ENCODE measurements at places on chromosomes 4 and X.

DNA sequence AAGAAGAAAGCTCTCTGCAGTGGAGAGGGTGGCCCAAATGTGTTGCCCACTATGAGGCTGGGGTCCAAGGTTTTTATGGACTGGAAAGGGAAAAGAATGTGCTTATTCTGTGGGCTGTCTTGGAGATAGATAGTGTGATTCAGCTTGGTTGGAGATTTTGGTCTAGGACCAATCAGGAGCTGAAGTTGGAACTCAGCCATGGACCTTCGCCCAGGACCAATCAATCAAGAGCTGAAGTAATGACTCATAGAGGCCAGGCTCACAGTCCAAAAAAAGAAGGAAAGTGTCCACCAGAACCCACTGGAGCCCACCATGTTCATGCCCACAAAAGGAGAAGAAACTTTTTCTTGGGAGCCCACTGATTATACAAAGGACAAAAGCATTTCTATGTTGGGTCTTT, 369.5 kb downstream of the UBE2NL start:
- DNase-seq = no peak

DNA sequence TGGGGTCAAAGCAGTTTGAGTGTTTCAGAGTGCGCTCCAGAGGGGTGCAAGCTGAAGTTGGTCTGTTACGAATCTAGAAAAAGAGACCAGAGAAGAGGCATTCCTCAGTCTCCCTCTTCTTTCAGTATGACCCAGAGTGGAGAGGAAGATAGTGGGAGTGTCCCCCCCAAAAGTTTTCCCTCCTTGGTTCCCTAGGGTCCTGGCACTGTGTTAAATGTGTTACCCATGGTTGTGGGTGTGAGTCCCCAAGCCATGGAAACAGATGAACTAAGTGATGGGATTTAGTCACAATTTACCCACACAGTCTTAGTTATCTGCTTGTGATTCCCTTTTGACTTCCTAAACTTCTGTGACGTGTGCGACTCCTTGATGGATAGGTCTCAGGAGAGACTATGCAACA, 27.0 kb upstream of the NAF1 start:
- no peak for DNase-seq

DNA sequence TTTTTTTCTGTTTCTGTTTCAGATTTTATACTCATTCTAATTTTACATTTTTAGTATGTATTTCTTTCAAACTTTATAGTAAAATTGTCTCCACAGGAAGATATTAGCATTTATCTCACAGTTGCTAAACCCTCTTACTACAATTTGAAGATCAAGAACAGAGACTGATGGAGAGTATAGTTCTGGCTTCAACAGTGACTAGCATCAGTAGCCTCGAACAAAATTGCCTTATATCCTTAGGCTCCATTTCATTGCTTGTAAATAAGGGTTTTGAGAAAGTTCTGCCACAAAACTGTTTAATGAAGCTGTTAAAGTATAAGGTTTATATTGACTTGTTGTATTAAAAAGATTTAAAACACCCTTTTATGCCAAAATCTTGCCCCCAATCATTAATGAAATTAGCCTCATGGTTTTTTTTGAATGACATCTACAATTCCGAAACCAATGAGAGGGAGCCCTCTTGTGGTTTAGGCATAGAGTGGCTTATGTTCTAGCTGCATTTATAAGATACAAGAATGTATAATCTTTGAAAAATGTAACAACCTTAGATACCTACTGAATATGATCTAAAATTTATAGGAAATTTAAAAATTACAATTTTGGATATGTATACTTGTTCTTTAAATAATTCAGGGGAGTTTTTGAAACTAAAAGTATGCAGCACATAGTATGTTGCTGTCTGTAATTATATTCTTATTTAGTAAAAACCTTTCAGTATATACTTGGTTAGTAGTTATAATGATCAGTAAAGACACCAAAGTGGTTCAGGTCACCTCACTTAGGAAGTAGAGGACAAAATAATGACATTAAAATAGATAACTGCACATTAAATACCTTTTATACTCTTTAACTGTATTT, 109.8 kb upstream of the HPGD start:
- no peak for DNase-seq

DNA sequence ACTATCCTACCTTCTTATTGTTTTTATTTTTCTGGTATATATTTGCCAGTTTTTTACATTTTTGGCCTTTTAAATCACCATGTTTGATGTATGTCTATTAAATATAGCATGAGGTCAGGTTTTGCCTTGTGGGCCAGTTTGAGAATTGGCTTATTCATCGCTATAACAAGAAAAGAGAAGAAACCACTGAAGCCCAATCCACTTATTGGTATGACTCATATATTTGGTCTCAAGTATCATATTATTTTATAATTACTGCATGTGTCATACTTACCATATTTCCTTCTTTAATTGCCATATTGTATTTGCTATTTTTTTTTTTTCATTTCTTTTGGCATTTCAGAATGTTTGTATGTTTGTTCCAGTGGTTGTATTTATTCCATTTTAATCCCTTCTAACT, 99.3 kb downstream of the IRF2 start:
- no peak for DNase-seq

DNA sequence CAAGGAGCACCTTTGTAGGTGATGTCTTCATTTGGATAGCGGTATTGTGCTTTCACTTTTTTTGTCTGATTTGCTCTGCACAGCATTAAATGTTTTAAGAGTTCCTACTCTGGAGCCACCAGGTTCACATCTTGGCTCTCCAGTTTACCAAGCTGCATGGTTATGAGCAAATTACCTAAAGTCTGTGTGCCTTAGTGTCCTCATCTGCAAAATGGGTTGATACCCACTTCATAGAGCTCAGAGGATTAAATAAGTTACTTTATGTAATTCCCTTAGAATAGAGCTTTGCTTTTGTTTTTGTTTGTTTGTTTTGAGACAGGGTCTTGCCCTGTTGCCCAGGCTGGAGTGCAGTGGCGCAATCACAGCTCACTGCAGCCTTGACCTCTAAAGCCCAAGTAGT, 58.2 kb downstream of the UBE2K start:
- no peak for DNase-seq

GRCh38 chr4:82839624-82840023, 41.0 kb upstream of the SCD5 start:
- DNase-seq = no peak

- no peak for DNase-seq
Measured at GRCh38 chrX:41881166-41881565, 42.2 kb downstream of the CASK start.

- DNase-seq = no peak
Measured at GRCh38 chr4:90237751-90238530, 110.7 kb downstream of the CCSER1 start.

DNA sequence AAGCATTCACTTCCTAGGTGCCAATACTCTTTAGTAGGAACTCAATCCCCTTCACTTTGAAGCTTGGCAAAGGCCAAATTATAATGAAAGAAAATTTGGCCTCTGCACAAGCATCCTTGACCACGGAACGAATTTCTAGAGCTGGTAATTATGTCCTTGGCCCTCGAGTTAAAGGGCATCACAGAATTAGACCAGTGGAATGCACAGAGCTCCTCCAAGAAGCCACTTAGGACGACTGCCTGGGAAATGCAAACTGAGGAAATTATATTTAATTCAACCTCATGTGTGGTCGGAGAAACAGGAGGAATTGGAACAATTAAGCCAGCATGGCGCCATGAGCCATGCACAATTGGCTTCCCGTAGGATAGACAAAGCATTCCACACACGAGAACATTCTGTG, 59.3 kb downstream of the NLGN4X start:
- no peak for DNase-seq

- no peak for DNase-seq
Measured at GRCh38 chr4:122643257-122643656, 22.4 kb upstream of the IL21 start.

DNA sequence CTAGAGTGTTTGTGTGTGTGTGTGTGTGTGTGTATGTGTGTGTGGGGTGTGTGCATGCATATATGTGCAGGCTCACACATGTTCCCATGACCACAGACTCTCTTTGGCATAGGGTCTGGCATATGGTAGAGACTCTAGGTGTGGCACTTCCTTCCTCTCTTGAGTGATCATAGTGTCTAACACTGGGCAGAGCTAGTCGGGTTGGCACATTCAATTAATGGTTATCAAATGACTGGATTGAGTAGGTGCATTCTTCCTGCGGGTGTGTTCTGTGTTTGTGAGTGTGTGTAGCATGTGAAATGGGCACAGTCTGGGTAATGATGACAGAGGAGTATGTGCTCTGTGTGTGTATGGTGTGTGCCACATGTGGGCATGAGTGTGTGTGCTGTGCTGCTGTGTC, 106.5 kb downstream of the EFNB1 start:
- no peak for DNase-seq

GRCh38 chr4:163621821-163622220, 127.3 kb downstream of the TMA16 start:
- DNase-seq = no peak

DNA sequence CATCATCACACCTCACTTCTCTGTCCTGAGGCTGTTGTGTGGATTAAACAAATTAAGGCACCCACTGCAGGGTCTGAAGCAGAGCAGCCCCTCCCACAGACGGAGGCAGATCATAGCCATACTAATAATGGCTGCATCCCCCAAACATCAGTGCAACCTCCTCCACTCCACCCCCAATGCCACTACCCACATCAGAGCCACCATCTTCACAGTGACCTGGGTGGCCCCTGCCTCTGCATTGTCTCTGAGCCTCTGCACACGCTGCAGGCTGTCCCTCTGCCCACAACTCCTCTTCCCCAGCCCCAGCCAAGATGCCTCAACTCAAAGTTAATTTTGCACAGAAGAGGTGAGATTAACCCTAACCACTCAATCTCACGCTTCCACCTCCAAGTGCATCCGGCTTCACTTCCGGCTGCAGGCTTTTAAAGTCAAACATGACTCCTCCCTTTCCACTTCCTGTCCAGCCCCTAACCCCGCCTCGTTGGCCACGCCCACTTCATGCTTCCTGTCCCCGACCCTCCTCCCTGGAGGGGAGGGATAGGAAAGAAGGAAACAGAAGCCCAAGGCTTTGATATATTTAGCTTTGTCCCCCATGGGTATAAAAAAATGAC, 22.7 kb downstream of the JAKMIP1 start:
- DNase-seq = no peak

DNA sequence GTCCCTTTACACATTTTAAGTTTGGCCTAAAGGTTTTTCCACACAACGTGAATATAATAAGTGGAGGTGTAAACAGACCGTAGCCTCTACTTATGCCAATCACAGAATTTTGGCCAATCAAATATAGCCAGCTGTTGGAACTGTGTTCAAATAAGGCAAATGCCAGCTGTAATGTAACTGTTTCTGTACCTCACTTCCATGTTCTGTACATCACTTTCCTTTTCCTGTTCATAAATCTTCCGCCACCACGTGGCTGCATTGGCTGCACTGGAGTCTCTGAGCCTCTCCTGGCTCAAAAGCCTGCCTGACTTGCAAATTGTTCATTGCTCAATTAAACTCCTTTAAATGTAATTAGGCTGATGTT, 105.1 kb upstream of the SMIM31 start:
- DNase-seq = no peak

GRCh38 chr4:147950261-147950660, 218.4 kb downstream of the ARHGAP10 start:
- DNase-seq = no peak

- no peak for DNase-seq
Measured at GRCh38 chr4:110154582-110154981, 43.8 kb downstream of the ELOVL6 start.

GRCh38 chr4:123102897-123103471, 180.6 kb upstream of the NUDT6 start:
- no peak for DNase-seq

DNA sequence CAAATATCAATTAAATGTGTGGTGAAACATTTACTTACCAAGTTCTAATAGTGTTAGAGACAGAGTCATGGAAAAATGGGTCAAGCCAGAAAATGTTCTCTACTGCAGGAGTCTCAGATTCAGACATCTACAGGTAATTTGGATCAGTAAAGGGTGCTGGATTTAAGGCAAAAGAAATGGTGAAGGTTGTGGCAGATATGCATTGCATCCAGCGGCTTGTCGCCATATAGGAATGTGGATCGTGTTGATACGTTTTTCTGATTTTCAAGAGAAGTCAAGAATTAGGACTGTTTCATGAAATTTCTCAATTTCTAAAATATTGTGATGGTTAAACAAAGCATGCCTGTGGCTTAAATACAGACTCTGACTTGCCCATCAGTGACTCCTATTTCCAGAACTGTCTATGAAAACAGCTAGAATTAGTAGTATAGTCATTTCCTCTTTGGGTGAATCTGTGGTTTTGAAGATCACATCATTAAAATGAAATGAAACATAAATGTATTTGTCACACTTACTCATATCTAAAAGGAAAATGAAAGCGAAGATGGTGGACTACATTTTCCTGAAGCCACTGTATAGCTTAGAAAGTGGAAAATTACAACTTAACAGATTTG, 110.1 kb upstream of the VEGFC start:
- DNase-seq = no peak

GRCh38 chr4:106907216-106907615, 128.9 kb downstream of the DKK2 start:
- no peak for DNase-seq
